ENCODE measurements at places on chromosomes 5 and 9. TPM values are rescaled to one million over a fixed set of nuclear protein-coding genes. Genes with fewer than 3 reads are reported as not detected.

- DNase-seq, result no peak
Observed at GRCh38 chr9:127311239-127311741, 46.7 kb downstream of the GARNL3 start.

The SLC45A2 gene
- 0.38 TPM for polyA plus RNA-seq

The SLC22A4 gene
- 4.7 TPM for polyA plus RNA-seq

The TRIM36 gene
- 2.5 TPM for polyA plus RNA-seq

The CERCAM gene
- 43.8 TPM for polyA plus RNA-seq

DNA sequence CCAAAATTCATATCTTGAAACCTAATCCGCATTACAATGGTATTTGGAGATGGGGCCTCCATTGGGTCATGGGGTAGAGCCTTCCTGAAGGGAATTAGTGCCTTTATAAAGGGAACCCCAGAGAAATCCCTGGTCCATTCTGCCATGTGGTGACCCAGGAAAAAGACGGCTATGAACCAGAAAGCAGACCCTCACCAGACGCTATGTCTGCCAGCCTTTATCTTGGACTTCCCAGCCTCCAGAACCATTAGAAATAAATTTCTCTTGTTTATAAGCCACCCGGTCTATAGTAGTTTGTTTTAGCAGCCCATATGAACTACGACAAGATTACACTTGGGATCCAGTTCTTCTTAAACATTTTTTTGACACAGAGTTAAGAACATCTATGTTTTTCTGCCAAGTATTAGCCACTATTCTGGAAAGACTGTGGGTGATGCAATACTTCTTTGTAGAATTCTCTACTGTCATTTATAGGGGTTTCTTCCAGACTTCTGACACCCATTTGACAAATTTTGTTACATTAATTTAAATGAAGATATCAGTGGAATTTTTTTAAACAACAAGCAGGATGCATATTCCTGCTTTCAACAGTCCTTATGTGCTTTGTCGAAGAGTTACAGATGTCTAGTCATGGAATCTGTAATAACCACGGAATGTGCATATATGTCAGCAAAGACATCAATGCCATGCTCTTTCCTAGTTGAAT lies 572.4 kb downstream of the NR2F1-AS1 start:
- DNase-seq, result no peak

GRCh38 chr9:98665501-98665900 lies 43.2 kb downstream of the GABBR2 start:
- no peak for DNase-seq

All from left renal cortex interstitium (tissue), 4 donors.